ENCODE measurements at places on chromosomes 1 and 21.

GRCh38 chr1:21020151-21020550 is 156.5 kb downstream of the EIF4G3 start:
- no peak for DNase-seq

GRCh38 chr1:165445388-165445787 is 462 bp upstream of the RXRG start:
- DNase-seq = no peak

GRCh38 chr1:234842726-234843641 is 233.0 kb upstream of the IRF2BP2 start:
- DNase-seq = peak; percentile 33

DNA sequence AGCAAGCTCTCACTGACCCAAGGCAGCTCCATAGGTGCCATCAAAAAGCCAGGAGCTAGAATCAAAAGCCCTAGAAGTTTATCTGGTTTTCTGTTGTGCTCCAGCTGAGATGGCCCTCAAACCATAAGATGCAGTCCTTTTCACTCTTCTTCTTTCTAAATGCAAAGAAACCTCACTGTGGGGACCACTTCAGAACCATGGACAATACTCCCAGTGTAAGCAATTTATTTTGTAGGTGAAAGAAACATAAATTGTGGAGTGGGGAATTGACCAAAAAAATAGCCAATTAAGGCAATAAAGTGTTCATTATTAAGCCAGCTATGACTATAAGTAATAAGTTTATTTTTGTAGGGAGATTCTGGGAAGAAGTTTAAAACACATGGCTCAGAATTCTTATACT is 1399.9 kb downstream of the PLA2G4A start:
- no peak for DNase-seq

GRCh38 chr1:183635099-183635605 is 431 bp downstream of the ARPC5 start:
- no peak for DNase-seq

GRCh38 chr1:24321126-24321525 is 2.0 kb downstream of the GRHL3 start:
- DNase-seq = no peak

DNA sequence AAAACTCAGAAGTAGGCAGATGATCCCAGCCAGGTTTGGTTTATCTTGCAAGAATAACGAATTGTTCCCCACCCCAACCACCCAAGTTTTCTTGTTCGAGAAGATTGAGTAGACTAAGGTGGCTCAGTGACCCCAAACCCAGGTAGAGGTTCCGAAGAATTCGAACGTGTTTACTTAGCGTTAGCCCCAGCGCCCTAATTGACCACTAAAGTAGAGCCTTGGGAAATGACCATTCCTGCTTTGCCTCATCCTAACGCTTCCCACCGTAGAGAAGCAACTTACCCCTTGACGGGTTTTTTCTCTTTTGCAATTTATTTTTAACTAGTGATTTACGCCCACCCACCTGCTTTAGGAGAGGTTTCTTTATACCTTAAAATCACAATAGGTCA is 870 bp downstream of the FBXO28 start:
- DNase-seq = no peak

DNA sequence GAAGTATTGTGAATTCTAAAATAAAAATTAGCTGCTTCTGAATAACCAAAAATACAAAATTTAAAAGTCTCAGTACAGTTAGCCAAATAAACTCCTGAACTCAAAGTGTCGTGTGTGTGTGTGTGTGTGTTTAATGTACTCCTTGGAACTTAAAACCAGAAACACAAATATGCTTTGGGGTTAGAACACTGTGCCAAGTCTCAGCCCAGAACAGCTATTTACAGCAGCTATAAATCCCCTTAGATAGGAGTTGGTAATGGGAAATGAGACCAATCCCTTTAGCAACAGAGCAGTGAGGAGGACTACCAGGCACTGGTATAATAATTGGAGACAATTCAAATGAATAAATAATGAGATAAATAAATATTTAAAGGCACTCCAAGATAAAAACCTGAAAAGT is 83.1 kb downstream of the PATJ start:
- DNase-seq = no peak

- no peak for DNase-seq
These were observed 936 bp downstream of the PAQR6 start for GRCh38 chr1:156246781-156247459.

DNA sequence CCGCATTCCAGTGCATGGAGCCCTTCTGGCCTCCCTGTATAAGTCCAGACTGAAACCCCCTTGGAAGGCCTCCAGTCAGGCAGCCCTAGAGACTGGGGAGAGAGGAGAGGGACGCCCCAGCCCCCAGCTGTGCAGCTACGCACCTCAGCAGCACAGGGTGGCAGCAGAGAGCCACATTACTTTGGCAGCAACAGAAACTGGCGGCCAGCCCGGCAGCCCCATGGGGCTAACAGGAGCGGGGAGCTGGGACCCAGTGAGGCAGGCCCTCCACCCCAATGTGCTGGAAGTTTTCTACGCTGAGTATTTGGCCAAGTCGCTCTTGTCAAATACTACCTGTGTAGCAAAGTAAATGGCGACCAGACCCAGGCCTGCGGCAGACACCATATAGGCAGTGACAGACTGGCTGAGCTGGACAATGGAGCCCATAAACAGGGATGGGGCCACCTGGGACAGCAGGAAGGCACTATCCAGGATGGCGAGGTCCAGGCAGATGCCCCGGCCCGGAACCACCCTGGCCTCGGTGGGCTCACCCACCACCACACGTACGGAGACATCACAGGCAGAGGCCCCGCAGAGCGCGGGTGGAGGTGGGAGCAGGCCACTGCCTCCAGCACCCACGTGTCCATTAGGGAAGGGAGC is 21.2 kb downstream of the SLC45A3 start:
- DNase-seq = peak; percentile 38

GRCh38 chr1:210328032-210328745 is 513 bp upstream of the HHAT start:
- no peak for DNase-seq

- DNase-seq = no peak
These were observed 4.2 kb upstream of the RGS8 start for GRCh38 chr1:182688436-182689205.

GRCh38 chr1:222896630-222897526 is 82.0 kb downstream of the DISP1 start:
- no peak for DNase-seq

DNA sequence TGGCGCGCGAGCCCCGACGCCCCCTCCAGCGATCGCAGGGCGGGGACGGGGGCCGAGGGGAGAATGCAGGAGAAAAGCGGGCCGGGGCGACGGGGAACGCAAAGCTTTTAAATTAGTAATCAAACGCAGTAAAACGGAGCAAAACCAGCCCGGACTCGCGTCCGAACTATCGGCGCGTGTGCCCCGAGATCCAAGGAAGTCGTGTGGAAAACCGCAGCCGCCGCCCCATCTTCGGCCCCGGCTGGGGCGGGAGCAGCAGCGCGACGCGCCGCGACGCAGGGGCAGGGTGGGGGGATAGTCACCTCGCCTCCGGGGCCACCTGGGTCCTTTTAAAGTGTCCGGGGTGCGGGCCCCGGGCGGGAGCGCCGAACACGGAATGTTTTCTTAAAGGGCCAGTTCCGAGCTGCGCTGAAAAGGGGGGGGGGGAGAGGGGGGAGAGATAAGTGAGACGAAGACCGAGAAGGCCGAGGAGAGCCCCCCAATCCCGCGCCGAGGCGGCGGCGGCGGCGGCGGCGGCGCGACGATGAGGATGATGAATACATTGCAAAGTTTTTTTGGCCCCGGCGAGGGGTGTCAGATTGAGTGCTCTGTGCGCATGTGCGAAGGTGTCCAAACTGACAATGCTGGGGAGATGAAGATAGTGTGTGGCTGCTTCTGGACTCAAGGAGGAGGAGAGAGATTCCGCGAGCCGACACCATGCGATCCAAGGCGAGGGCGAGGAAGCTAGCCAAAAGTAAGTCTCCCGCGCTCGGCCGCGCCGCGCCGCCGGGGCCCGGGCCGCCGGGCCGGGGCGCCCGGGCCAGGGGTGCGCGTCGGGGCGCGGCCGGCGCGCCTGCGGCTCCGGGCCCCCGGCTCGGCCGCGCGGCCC is at the start of gene PRDM16:
Gene PRDM16, plus strand, starts transcription at position 640 of the 868 bp plus-strand sequence. Its CDS starts 57 bp downstream, at position 697.
- no peak for DNase-seq

- no peak for DNase-seq
These were observed 199.3 kb downstream of the TTLL7 start for GRCh38 chr1:83799594-83799993.

- no peak for DNase-seq
These were observed 21.3 kb downstream of the TMCC2 start for GRCh38 chr1:205248793-205249601.

- DNase-seq = no peak
These were observed 30.4 kb downstream of the NGF start for GRCh38 chr1:115307661-115308060.

GRCh38 chr1:119341372-119341947 is 27.1 kb upstream of the HAO2 start:
- DNase-seq = no peak

DNA sequence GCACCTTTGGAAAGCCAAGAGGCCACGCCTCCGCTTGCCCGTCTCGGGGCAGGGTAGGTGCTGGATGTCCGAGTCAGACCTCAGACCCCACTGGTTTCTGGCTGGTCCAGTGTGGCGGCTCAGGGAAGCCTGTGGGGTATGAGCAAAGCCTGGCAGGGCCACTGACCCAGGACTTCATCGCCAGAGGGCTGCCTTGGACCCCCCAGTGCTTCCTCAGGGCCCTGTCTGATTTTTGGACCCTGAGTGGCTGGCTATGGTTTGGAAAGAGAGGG is 20.4 kb downstream of the LHX4 start:
- DNase-seq = no peak

DNA sequence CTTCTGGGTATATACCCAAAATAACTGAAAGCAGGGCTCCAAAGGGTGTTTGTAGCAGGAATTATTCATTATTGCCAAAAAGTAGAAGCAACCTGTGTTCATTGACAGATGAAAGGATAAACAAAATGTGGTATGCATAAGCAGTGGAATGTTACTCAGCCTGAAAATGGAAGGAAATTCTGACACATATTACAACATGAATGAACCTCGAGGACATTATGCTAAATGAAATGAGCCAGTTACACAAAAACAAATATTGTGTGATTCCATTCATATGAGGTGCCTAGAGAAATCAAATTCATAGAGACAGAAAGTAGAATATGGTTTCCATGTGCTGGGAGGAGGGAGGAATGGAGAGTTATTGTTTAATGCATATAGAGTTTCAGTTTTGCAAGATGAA is 86.3 kb upstream of the ARTN start:
- no peak for DNase-seq

- DNase-seq = no peak
These were observed 31.7 kb upstream of the DMRTA2 start for GRCh38 chr1:50454911-50455310.

GRCh38 chr1:67294836-67295617 is 12.6 kb upstream of the IL12RB2 start:
- DNase-seq = no peak

GRCh38 chr1:55245781-55246180 is 30.6 kb upstream of the USP24 start:
- DNase-seq = no peak

- no peak for DNase-seq
These were observed 369.7 kb downstream of the MATN1 start for GRCh38 chr1:30353637-30354036.

DNA sequence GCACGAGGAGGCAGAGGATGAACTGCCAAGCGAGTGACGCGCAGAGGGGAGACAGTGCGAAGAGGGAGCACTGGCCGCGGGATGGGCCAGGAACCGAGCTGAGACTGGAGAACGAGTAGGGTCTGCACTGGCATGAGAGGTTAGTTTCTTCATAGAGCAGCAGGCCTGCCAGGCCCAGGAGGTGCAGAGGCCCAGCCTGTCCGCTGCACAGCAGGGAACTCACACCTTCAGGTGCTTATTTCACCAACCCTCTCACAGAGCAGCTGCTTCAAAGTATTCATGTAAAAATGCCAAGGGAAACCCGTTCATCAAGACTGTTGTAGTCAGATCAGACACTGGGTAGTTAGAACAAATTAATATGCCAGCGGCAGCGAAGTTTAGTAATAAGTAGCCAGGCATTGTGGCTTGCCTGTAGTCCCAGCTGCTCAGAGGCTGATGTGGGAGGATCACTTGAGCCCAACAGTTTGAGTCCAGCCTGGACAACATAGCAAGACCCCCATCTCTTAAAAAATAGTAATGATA is 144.5 kb downstream of the SLC45A1 start:
- no peak for DNase-seq

GRCh38 chr1:19037659-19038058 is 81.2 kb upstream of the IFFO2 start:
- DNase-seq = no peak

- DNase-seq = no peak
These were observed 477 bp downstream of the SNAP47 start for GRCh38 chr1:227735539-227736285.

- no peak for DNase-seq
These were observed 49.3 kb downstream of the PDE9A start for GRCh38 chr21:42702720-42703119.

DNA sequence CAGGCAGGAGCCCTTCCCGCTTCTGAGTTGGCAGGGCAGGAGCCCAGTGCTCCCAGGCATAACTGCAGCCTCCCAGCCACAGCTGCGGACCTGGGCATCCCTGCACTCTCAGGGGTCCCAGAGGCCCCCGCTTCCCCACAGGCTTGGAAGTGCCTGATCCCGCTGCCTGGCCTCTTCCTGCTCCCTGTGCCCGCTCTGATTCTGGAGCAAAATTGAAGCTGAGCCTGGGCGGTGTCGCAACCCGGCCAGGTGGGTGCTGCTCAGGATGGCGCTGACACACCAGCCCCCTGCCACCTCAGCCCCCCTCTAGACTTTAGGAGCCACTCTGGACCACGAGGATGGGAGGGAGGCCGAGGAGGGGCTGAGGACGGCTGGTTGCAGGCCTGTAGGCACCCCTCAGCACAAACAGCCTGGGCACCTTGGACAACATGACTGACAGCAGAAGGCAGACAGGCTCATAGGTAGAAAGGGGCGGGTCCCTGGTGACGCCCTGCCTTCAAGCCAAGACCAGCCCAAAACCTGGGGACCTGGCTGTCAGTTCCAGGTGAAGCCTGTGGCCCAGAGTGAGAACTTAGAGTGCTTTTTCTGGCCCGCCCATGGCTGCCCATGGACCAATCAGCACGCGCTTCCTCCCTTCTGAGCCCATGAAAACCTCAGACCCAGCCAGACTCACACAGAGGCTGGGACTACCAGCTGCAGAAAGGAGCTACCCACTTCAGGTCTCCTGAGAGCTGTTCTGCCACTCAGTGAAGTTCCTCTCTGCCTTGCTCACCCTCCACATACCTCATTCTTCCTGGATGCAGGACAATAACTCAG is 7.2 kb downstream of the HLCS start:
- no peak for DNase-seq

DNA sequence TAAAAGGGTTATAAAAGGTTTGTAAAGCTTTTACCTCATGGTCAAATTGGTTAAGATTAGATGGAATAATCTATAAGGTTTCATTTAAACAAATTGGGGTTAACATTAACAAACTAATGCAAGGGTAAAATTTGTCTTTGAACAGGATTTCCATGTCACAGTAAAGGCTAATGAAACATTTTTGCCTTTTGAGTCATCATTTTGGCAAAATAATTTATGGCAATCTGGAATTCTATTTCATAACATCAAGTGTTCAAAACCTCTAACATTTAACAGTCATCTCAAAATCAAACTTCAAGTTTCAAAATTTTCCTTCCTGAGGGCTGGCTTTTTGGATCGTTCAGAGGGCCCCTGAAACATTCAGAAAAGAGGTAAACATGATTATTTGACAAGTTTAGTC is 6.6 kb upstream of the CD46 start:
- no peak for DNase-seq

- no peak for DNase-seq
These were observed 172.0 kb upstream of the KIAA0040 start for GRCh38 chr1:175364424-175365076.

Data from stimulated activated CD8-positive, alpha-beta memory T cell treated with anti-CD3 and anti-CD28 coated beads, Interleukin-15, amount 100 ng/mL, for 24 hours (primary cell).